ENCODE measurements at places on chromosomes 3 and 15.

DNA sequence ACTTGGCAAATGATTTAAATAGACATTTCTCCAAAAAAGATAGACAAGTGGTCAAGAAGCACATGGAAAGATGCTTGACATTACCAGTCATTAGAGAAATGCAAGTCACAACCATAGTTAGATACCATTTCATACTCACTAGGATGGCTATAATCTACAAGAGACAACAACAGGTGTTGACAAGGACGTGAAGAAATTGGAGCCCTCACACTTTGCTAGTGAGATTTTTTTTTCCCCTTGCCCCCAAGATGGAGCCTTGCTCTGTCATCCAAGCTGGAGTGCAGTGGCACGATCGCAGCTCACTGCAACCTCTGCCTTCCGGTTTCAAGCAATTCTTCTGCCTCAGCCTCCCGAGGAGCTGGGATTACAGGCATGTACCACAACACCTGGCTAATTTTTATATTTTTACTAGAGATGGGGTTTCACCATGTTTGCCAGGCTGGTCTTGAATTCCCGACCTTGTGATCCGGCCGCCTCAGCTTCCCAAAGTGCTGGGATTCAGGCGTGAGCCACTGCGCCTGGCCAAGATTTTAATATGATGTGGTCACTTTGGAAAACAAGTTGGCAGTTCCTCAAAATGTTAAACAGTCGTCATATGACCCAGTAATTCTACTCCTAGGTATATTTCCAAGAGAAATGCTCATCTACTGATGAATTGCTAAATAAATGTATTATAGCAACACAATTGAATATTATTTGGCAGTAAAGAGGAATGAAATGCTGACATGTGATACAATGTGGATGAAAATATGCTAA lies 103.3 kb downstream of the ATG7 start:
- DNase-seq: no peak

DNA sequence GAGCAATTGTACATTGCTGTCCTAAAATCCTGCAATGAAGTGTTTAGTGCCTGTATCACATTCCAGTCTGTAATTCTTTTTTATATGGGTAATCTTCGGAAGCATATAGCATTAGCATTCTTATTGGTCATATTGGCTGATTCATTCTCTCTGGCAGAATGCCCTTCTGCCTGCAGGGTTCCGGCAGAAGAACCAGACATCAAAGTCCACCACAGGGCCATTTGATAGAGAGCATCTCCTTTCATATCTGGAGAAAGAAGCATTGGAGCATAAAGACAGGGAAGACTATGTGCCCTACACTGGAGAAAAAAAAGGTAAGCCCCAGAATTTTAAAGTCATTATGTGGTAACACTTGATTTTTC lies 39.6 kb downstream of the TMOD3 start:
- DNase-seq: no peak

DNA sequence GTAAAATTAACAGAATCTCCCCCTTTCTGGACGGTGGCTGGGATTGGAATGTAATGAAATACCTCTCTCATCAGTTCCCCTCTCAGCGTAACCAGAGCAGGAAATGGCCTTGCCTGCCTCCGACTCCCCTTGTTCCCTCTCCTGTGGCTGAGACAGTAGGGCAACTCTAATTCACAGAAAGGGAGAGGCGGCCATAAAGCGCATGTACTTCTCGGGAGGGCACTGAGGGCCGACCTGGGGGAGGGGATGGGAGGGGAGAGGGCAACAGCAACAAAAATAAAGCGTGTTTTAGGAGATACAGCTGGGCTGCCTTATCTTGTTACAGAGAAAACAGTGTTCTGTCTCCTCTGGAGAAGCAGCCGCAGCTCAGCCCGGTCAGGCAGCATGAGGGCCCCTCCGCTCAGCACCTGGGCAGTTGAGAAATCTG lies 783.3 kb upstream of the ARRDC4 start:
- DNase-seq: no peak

GRCh38 chr3:47916696-47917095 lies 99.5 kb downstream of the MAP4 start:
- no peak for DNase-seq

DNA sequence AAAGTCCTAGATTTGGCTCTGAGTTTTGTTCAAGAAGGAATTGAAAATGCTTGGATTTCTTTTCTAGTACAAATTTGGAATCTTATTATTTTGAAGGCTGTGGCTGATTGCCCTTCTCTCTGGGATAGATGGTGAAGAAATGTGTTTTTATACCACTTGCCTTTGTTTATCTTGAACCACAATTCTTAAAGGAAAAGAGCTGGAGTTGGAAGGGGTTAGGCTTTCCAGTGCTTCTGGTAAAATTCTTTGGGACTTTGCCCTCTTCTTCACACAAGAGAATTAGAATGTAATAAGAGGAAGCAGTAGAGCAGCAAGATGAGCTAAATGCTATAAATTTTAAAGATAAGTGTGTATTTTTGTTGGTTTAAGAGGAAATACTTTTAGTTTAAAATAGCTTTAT lies 65.8 kb downstream of the COL6A5 start:
- no peak for DNase-seq

- no peak for DNase-seq
These were observed 1.2 kb downstream of the COL8A1 start for GRCh38 chr3:99639579-99639978.

GRCh38 chr3:50972029-50972428 lies 297.3 kb downstream of the DOCK3 start:
- no peak for DNase-seq

DNA sequence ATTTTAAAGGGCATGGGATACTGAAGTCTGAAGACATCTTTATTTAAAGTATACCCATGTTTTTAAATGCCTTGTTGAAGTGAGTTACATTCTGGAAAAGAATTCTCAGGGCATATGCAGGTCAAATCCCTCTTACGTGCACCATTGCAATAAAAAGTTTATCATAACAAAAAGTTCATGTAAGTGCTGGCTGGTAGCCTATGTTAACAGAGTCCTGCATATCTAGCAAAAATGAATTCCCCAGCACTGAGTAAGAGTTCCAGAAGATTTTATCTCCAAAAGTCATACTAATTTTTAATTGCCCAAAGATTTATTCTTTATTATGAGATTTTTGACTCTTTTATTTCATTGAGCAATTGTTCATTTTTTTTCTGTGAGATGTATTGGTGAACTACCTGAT lies 104.7 kb upstream of the ROBO1 start:
- no peak for DNase-seq

GRCh38 chr15:75170711-75171341 lies 30.9 kb upstream of the C15orf39 start:
- DNase-seq: no peak

GRCh38 chr3:106552351-106553043 lies 683.7 kb upstream of the CBLB start:
- DNase-seq: no peak

DNA sequence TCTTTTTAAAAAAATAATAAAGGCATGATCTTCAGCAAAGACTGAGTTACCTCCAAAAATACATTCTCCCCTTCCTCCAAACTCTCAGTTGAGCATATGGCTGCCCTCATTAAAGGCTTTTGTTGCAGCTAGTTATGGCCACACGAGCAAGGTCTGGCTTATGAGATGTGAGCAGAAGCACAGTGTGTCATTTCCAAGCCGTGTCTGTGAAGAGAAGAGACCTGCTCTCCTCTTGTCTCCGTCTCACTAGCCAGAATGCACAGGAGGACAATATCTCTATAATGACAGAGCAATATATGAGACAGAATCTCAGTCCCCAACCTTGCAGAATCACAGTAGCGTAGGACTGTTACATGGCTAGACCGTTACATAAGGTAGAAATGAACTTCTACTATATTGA lies 152.3 kb downstream of the MAGI1 start:
- DNase-seq: no peak

DNA sequence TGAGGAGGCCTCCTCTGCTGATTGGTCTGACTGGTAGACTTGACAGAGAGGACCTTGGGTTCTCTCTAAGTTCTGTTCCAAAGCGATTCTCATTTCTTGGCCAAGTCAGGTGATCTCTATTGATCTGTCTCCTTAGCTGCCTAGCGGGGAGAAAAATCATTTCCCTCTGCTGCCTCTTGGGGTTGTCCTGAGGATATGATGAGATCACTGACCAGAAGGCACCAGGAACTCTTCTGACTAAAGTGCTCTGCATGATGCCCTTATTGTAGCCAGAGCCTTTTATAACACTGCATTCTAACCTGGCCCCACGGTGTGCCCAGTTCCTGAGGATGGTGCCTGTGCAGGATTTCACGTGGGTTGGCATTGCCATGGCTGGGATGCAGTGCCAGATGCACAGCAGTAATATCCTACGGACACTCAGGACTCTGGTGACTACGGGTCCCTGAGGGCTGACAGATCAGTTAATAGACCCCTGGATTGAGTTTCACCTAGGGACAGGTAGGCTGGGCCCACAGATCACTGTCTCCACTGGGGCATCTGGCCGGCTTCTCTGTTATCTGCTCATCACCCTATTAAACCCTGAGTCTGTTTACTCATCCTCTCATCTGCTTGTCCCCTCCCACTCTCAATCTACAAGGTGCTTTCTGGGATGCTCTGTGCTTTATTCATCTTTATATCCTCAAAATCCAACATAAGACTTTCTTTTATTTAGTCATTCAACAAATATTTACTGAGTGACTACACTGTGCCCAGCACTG lies 3.9 kb upstream of the HEG1 start:
- DNase-seq: no peak

DNA sequence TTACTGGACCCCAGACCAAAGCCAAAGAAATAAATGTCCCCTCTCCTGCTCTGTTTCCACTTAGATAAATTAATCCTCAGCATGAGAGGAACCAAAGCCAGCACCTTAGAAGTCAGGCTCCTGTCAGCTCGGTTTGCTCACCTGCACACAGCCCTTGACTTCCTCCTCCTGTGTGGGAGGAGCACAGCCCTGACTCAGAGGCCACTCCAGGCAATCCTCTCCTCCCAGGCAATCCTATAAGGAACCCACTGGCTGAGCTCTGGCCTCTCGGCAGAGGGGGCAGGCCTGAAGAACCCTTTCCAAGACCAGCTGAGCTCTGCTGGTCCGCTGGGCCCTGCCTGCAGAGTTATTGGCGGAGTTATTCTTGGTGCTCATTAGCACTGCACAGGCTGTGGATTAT lies 30.8 kb downstream of the LIPC start:
- no peak for DNase-seq

- DNase-seq: no peak
These were observed 197.9 kb downstream of the XXYLT1 start for GRCh38 chr3:195072916-195073564.

- DNase-seq: no peak
These were observed 35.6 kb upstream of the ARHGEF3 start for GRCh38 chr3:56837196-56837955.

- no peak for DNase-seq
These were observed 49.9 kb upstream of the FURIN start for GRCh38 chr15:90818251-90819210.

Data from stimulated activated CD4-positive, alpha-beta T cell treated with anti-CD3 and anti-CD28 coated beads, TNF-alpha, amount 100 ng/mL, for 24 hours (primary cell).